ENCODE measurements at places on chromosomes 16 and 17. TPM values are rescaled to one million over a fixed set of nuclear protein-coding genes. Genes with fewer than 3 reads are reported as not detected.

DNA sequence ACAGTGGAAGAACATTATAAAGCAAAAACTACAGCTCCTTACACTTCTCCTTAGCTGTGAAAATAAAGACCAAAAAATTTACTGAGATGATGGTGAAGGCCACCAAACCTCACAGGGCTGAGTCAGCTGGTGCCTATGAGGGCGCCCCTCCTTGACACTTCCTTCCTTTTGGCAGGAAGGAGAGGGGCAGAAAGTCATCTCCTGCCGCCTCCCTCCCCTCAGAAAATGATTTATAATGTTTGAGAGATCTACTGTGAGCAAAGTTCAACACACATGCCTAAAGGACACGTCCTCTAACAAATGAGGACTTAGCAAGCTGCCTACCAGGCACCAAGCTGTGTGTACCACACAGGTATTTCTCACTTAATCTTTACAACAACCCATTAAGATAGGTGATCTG lies 245.7 kb downstream of the PRKCA start:
- DNase-seq: no peak

- no peak for DNase-seq
These were observed 19.8 kb downstream of the PLXDC1 start for GRCh38 chr17:39131616-39132015.

GRCh38 chr16:68371276-68371651 lies 60.4 kb downstream of the PRMT7 start:
- no peak for DNase-seq

- no peak for DNase-seq
These were observed 15.3 kb upstream of the CNOT1 start for GRCh38 chr16:58644765-58645487.

GRCh38 chr17:45761957-45762565 lies 22.1 kb upstream of the CRHR1 start:
- no peak for DNase-seq

GRCh38 chr16:22375117-22375962 lies 921 bp upstream of the CDR2 start:
- DNase-seq: no peak

GRCh38 chr16:29896841-29897240 lies 2.5 kb downstream of the SEZ6L2 start:
- no peak for DNase-seq

- no peak for DNase-seq
These were observed 214.2 kb upstream of the GSE1 start for GRCh38 chr16:85398688-85399582.

DNA sequence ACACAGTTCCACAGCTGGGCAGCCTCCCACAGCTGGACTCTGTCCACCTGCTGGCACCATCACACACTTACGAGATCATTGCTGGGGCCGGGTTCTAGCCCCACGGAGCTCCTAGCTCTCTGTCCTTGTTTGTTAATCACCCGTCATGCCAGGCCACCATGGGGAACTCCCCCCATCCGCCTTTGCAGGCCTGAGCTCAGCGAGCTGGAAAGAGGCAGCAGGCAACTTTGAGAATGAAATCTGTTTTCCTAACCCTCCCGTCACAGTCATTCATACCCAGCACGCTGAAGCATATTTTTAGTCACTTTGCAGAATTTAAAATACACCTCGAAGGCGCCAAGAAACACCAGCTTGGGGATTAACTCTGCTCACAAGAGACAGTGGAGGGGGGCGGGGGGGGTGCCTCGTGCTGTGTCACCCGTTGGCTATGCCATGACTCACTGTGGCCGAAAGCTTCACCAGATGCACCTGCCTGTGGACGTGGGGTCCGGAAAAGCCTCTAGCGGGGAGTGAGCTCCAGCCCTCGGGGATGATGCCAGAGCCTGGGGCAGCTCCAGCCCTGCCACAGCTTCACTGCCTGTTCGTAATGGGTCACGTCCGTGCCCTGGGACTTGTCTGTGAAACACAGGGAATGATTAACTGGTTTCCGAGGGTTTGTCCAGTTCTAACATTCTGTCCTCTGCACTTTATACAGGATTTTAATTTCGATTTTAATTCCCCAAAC lies 1.4 kb upstream of the SPNS2 start:
- DNase-seq: no peak

The DOK4 gene
- 5.9 TPM for polyA plus RNA-seq

The C16orf96 gene
- 0.01 TPM for polyA plus RNA-seq

The GRIN2C gene
- 0.61 TPM for polyA plus RNA-seq

The KRT33A gene
- not detected for polyA plus RNA-seq

The HOXB1 gene
- polyA plus RNA-seq: not detected

The MMP2 gene
- polyA plus RNA-seq: 119 TPM

Measured in heart right ventricle (tissue), 16 donors.